ENCODE measurements at places on chromosomes 5 and 9.
A peak's percentile ranks its signal among the peaks of the same experiment; 100 is the strongest.

GRCh38 chr9:22855980-22856379 is 409.4 kb downstream of the DMRTA1 start:
- no peak for DNase-seq

- DNase-seq = no peak
Measured at GRCh38 chr5:132463811-132464155, 26.8 kb downstream of the IRF1 start.

GRCh38 chr5:35125746-35126145 is 78.0 kb upstream of the AGXT2 start:
- no peak for DNase-seq

DNA sequence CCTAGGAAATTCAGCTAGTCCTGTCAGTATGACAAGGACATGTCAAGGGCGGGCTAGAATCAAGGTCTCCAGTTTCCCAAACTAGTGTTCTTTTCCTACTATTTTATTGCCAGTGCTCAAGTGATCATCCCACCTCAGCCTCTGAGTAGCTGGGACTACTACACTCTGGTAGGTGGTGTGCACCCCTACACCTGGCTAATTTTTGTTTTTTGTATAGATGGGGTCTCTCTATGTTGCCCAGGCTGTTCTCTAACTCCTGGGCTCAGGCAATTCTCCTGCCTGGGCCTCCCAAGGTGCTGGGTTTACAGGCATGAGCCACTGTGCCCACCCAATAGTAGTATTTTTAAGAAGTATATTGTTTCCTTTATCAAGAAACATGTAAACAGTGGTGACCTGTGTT is 54.0 kb downstream of the C9orf85 start:
- DNase-seq = no peak

DNA sequence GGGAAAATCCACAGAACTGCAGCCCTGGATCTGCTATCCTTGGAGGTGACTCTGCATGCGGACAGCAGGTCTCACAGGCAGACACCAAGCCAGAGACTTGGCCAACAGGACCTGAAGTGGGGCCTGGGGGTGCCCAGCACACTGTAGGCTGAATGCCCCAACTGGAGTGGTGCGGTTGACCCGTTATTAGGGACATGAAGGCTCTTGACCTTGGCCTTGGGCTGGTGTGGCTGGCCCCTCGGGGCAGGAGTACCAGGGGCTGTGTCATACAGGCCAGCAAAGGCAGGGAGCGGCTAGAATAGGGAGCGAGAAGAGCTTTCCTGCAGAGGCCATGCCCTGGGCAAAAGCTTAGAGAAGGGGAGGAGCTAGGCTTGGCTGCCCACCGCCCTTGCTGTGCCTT is 153.2 kb upstream of the MVB12B start:
- no peak for DNase-seq

DNA sequence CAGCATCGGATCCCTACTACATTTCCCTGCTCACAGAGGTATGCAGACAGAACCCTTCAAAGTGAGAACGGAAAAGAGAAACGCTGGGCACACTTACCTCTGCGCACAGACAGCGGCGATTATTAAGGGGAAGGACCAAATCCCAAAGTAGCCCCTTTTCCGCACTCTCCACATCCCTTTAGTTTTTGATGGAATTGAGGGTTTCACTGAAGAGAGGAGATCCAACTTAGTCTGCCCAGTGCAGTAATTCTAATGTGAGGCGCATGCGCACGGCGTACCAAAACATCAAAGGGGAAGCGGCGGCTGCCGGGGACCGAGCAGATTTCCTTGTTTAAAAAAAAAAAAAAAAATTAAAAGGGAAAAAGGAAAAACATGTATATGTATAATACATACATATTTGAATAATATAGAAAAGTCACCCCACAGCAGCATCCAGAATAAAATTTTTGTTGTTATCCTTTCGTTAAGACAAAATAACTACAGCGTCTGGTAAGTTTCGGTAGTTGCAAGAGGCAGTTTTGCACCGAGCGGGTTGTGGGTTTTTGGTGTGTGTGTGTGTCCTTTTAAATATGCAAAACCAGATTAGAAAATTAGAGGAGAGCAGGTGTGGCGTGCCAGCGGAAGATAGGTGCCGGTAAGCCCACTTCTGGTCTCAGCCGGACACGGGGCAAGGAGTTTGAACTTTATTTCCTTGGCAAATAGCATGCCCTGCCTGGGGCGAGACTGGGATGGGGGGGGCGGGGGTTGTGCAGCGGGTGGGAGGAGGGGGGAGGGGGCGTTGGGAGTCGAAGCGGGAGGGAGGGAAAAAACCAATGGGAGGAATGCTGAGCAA is at the start of gene GABRB2:
TSS of gene GABRB2 (minus strand) at position 256 of the 832 bp plus-strand sequence. CDS start at position 174, 82 bp downstream.
- peak; percentile 19 for DNase-seq

DNA sequence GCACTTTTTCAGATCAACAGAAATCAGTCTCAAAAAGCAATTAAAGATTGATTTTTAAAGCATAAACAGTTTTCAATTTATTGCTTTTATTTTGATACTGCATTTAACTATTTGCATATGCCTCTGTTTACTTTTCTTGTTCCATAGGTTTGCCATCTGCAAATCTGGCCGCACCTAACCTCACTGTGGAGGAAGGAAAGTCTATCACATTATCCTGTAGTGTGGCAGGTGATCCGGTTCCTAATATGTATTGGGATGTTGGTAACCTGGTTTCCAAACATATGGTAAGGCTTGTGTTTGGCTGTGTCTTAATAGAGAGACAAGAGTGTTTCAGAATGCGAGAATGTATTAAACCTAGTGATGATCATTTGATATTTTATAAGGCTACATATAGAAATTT is 53.9 kb downstream of the NTRK2 start:
- no peak for DNase-seq

All from upper lobe of left lung (tissue), 6 donors.